ENCODE measurements at places on chromosomes 1 and 21.
A peak's percentile ranks its signal among the peaks of the same experiment; 100 is the strongest.

- no peak for DNase-seq
Measured at GRCh38 chr1:228217551-228218344, 9.9 kb downstream of the OBSCN start.

DNA sequence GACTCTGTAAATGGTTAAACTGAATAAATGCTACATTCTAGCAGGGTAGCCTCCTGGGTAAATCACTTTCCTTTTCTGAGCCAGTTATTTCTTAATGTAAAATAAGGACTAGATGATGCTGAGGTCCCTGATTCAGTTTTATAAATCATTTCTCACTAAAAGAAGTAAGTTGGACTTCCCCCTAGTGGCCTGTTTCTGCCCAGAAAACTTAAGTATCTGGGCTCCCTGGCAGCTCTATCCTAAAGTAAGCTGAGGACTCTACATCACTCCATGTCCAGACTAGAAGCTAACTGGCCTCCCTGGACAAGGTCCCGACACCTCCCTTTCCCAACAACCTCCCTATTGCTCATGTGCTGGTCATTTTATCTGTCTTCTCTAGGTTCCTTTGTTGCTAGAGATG, 3.0 kb downstream of the GPN2 start:
- DNase-seq, result no peak

- DNase-seq, result no peak
Measured at GRCh38 chr21:45333583-45334121, 46.0 kb upstream of the POFUT2 start.

GRCh38 chr1:148353461-148354283, 129.4 kb downstream of the PPIAL4G start:
- DNase-seq, result peak; percentile 12

GRCh38 chr1:54007613-54008012, 10.4 kb downstream of the LDLRAD1 start:
- DNase-seq, result no peak

DNA sequence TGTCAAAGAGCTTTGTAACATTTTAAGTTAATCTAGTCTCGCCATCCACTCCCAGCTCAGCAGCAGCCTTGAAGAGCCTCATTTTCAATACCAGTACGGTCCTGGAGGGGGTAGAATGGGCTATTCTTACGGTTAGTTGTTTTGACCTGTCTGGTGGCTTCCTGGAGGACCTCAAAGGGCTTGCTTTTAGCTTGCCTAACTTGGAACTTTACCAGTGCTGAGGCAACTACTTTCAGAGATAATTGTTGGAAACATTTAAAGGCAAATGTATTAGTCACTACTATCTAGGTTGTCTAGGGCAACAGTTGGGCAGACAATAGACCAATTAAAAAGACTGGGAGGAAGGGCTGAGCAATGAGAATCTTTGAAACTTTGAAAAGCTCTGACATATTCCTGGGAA, 56.0 kb downstream of the TTLL7 start:
- no peak for DNase-seq

DNA sequence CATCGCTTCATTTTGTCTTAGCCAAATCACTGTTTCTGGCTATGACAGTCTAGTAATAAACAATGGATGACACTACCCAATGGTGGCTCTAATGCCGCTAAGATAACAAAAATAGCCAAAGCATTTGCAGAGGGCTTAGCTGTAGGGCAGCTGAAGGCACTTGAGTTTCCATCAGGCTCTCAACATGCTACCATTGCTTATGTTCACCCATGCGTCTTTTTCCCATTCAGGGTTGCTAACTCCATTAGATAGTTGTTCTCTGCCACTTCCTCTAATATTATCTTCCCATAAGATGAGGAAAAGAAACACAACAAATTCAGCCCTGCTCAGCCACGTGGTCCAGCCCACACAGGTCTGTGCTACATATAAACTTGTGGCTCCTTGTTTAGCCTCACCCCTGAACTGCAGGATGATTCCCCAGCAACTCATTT, 159.6 kb downstream of the TOMM20 start:
- no peak for DNase-seq

GRCh38 chr21:17334484-17334883, 178.4 kb upstream of the CXADR start:
- peak; percentile 16 for DNase-seq

DNA sequence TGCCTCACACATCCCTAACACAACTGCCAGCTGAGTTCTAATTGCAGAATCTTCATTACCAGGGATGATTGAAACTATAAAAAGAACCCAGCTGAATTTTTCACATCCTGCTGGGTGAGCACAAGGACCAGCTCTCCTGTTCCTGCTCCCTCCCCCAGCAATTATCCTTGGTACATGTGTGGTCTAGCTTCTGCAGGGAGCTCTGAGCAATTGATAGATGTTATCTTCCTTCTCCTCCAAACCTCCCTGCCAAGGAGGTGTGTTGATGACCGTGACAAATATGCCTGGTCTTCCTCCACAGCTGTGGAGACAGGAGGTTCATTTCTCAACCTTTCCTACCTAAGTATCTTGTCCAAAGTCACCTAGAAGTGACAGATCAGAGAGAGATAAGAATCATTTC, 65.3 kb upstream of the MAN1A2 start:
- DNase-seq, result no peak

- DNase-seq, result no peak
Measured at GRCh38 chr1:43524804-43525203, 5.9 kb upstream of the PTPRF start.

DNA sequence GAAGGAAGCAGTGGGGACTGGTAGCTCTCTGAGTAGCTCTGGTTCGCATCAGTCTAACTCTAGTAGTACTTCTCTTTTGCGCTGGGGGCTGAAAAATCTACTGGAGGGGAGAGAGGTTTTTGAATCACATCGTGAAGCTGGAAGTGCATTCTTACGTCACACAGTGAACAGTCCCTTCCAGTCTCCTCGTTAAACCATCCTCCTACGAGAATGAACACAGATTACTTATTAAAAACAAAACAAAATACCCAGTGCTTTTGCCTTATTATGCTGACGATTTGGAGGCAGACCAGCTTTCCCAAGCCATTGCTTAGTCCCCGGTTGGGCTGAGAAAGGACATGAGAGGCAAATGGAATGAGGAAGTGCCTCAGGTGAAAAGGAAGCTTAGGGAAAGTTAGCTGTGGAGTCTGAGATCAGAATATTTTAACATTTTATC, 16.1 kb downstream of the HUNK start:
- no peak for DNase-seq

GRCh38 chr21:42989816-42990650, 15.7 kb downstream of the PKNOX1 start:
- DNase-seq, result no peak

GRCh38 chr1:168257397-168257796, 23.3 kb upstream of the TBX19 start:
- DNase-seq, result no peak

- DNase-seq, result peak; percentile 8
Measured at GRCh38 chr1:113191579-113192076, 118.6 kb downstream of the LRIG2 start.

GRCh38 chr1:185759061-185759460, 24.9 kb downstream of the HMCN1 start:
- no peak for DNase-seq

GRCh38 chr21:26842974-26843932, 2.0 kb downstream of the ADAMTS1 start:
- peak; percentile 80 for DNase-seq

DNA sequence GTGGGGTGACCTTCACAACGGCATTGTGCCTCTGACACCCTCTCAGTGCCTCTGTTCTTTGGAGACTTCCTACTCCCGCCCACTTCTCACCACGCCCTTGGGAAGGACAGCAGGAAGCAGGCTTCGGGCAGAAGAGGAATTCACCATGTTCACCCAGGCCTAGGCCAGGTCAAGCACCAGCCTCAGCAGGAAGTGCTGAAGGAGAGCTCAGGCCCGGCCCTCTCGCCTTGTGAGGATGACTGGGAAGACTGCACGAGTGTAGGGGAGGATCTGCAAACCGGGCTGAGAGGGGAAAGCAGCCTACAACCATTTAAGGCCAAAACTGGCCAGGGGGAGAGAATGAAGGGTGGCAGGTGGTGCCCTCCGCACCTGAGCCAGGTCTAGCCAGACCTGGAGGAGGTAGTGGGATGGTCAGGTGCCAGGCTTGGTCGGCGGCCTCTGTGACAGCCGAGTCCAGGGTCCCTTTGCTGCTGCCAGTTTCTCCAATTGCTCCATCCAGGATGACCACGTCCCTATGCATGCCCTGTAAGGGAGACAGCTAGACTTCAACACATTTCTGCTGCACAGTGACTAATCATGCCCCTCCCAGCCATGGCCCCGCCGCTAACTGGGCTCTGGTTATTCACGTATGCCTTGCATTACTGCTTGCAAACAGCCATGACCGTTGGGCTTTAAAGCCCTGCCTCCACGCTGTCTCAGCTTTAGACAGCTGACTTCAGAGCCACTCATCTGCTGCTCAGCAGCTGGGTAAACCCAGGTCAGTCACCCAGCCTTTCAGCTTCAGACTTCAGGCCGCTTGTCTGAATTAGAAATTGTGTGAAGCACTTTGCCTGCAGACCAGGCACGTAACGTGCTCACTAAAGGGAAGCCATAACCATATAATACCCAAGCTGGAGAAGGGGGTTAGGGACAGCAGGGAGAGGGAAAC, 8.9 kb downstream of the MRTO4 start:
- DNase-seq, result no peak

GRCh38 chr1:42973286-42973685, 14.6 kb upstream of the SLC2A1 start:
- no peak for DNase-seq

- DNase-seq, result no peak
Measured at GRCh38 chr1:158989424-158989823, 20.3 kb upstream of the IFI16 start.

- no peak for DNase-seq
Measured at GRCh38 chr1:30273021-30273325, 450.4 kb downstream of the MATN1 start.

GRCh38 chr1:115319706-115320105, 18.3 kb downstream of the NGF start:
- DNase-seq, result no peak

- DNase-seq, result peak; percentile 57
Measured at GRCh38 chr1:7539769-7540175, 231.3 kb upstream of the VAMP3 start.
